Heart left ventricle (tissue), 16 donors: ENCODE measurements at places on chromosomes 5 and 9. TPM values are rescaled to one million over a fixed set of nuclear protein-coding genes. Genes with fewer than 3 reads are reported as not detected.

Gene PCDHB4
- 0.55 TPM for polyA plus RNA-seq

Gene LURAP1L
- 2.9 TPM for polyA plus RNA-seq

Gene TAS2R1
- not detected for polyA plus RNA-seq

Gene KIF4B
- not detected for polyA plus RNA-seq

Gene PCDHB7
- 0.44 TPM for polyA plus RNA-seq

Gene FAM163B
- 0.08 TPM for polyA plus RNA-seq

Gene LRRC19
- polyA plus RNA-seq = not detected

Gene ACSL6
- polyA plus RNA-seq = 3.2 TPM

Gene LECT2
- polyA plus RNA-seq = not detected

Gene CMYA5
- 425 TPM for polyA plus RNA-seq

Gene PPP1R26
- 13.2 TPM for polyA plus RNA-seq

Gene IL13
- not detected for polyA plus RNA-seq

Gene PCDHB15
- 1.6 TPM for polyA plus RNA-seq

Gene C5orf34
- 0.54 TPM for polyA plus RNA-seq

Gene ZNF354C
- 1.9 TPM for polyA plus RNA-seq

Gene PCDHAC2
- not detected for polyA plus RNA-seq
